ENCODE measurements at places on chromosomes 4 and X.

- DNase-seq = no peak
- no peaks in the 10 kb centered on the region for H3K27me3 ChIP-seq
- H3K4me3 ChIP-seq = no peak overlapping the region
- H3K36me3 ChIP-seq = no peaks in the 10 kb centered on the region
These were observed 6.3 kb upstream of the DCHS2 start for GRCh38 chr4:154497889-154498288.

GRCh38 chr4:61520681-61521160 is 320.6 kb downstream of the ADGRL3 start:
- no peak for DNase-seq
- no peaks in the 10 kb centered on the region for H3K27me3 ChIP-seq
- no peak overlapping the region for H3K4me3 ChIP-seq
- no peaks in the 10 kb centered on the region for H3K4me1 ChIP-seq
- H3K27ac ChIP-seq = no peak overlapping the region

- H3K36me3 ChIP-seq = no peaks in the 10 kb centered on the region
- H3K4me3 ChIP-seq = no peak overlapping the region
- no peak for DNase-seq
- H3K27me3 ChIP-seq = no peaks in the 10 kb centered on the region
- no peaks in the 10 kb centered on the region for H3K4me1 ChIP-seq
These were observed 28.4 kb downstream of the DDX60L start for GRCh38 chr4:168451744-168452390.

GRCh38 chr4:118920247-118920646 is 31.6 kb downstream of the SYNPO2 start:
- H3K4me1 ChIP-seq = peaks cover 49% of the 10 kb centered on the region
- H3K4me3 ChIP-seq = no peak overlapping the region
- peak overlapping the region; percentile 97 for H3K27ac ChIP-seq
- no peaks in the 10 kb centered on the region for H3K27me3 ChIP-seq

GRCh38 chrX:44228621-44229020 is 114.9 kb downstream of the EFHC2 start:
- no peak for DNase-seq
- no peak overlapping the region for H3K4me3 ChIP-seq
- no peaks in the 10 kb centered on the region for H3K4me1 ChIP-seq
- no peaks in the 10 kb centered on the region for H3K27me3 ChIP-seq
- no peak overlapping the region for H3K27ac ChIP-seq
- no peaks in the 10 kb centered on the region for H3K36me3 ChIP-seq

Measured in thyroid gland (tissue), 4 donors.